ENCODE measurements at places on chromosomes 1 and 21.

GRCh38 chr1:178630417-178630816 lies 94.6 kb upstream of the RALGPS2 start:
- no peak for DNase-seq

- DNase-seq = no peak
Observed at GRCh38 chr1:197466813-197467212, 198.8 kb downstream of the CRB1 start.

DNA sequence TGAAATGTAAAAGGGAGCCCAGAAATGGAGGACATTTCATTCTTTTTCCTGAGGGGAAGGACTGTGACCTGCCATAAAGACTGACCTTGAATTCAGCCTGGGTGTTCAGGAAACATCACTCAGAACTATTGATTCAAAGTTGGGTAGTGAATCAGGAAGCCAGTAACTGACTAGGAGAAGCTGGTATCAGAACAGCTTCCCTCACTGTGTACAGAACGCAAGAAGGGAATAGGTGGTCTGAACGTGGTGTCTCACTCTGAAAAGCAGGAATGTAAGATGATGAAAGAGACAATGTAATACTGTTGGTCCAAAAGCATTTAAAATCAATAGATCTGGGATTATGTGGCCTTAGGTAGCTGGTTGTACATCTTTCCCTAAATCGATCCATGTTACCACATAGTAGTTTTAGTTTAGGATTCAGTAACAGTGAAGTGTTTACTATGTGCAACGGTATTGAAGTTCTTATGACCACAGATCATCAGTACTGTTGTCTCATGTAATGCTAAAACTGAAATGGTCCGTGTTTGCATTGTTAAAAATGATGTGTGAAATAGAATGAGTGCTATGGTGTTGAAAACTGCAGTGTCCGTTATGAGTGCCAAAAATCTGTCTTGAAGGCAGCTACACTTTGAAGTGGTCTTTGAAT lies 2.9 kb downstream of the RGS2 start:
- DNase-seq = no peak

DNA sequence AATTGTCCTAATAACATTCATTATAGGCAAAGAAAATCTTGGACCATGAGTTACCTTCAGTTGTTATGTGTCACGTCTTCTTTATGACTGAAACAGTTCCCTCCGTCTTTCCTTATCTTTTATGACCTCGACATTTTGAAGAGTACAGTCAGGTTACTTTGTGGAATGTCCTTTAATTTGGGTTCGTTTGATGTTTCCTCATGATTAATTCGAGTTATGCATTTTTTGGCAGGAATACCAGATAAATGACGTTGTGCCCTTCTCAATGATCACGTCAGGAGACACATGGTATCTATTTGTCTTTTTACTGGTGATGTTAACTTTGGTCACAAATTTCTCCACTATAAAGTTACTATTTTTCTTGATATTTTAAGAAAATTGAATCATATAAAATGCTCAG lies 17.3 kb upstream of the KLF17 start:
- DNase-seq = no peak

- DNase-seq = no peak
Observed at GRCh38 chr1:43558346-43558841, 27.7 kb downstream of the PTPRF start.

- no peak for DNase-seq
Observed at GRCh38 chr1:117770981-117771531, 158.4 kb downstream of the GDAP2 start.

- no peak for DNase-seq
Observed at GRCh38 chr1:57517587-57518374, 93.9 kb upstream of the DAB1 start.

- DNase-seq = no peak
Observed at GRCh38 chr1:8065369-8065768, 39.3 kb upstream of the ERRFI1 start.

GRCh38 chr1:37596182-37596667 lies 488 bp upstream of the GNL2 start:
- no peak for DNase-seq

- no peak for DNase-seq
Observed at GRCh38 chr1:68703921-68704354, 207.1 kb upstream of the DEPDC1 start.

DNA sequence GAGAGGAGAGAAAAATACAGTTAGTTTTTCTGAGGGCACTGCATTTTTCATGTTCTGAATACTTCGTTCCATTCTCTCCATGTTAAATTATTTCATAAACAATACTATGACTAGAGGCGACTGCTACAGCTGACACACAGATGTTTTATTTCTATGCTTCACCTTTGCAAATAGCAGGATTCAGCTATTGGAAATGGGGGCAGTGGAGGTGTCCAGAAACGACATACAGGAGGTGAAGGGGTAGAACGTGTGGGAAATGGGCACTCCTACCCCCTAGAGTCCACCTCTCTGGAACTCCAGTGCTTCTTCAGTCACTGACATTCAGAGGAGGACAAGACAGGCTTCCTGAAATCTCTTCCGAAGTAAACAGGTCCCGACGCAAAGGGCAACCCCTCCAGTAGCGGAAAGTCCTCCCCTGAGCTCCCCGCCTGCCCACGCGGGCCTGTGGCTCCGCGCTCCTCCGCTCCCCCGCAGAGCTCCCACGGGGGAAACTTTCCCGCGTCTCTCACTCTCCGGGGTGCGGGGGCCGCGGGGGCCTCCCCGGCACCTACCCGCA lies 480 bp downstream of the DPYD start:
- DNase-seq = no peak

- peak; percentile 25 for DNase-seq
Observed at GRCh38 chr1:169044296-169044695, 62.2 kb upstream of the ATP1B1 start.

DNA sequence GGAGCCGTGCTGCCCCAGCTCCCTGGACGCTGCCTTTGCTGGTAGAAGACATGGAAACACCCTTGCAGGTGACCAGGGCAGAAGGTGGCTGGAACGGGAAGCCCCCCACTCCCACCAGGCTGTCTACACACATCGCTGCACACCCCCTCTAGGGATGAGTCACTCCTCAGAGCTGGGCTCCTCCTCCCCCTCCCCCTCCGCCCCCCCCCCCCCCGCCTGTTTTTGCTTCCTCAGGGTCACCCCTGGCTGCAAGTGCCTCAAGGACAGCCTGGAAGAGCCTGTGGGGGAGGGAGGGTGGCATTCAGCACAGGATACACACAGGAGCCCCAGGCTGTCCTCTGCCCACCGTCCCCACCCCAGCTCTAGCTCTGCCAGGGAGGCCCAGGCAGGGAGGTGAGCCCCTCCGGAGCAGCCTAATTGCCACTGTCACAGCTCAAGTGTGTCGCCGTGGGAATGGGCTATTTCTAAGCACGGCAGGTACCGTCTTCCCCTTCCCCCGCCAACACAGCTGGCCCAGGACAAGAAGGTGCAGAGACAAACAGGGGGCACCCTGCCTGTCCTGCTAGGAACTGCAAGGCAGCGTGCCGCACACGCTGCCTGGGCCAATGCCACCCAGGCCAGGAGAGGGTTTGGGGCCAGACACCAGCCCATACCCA lies 2.5 kb downstream of the FNDC10 start:
- DNase-seq = no peak

- DNase-seq = no peak
Observed at GRCh38 chr1:231311720-231312431, 25.8 kb downstream of the EXOC8 start.

- no peak for DNase-seq
Observed at GRCh38 chr1:207951652-207952051, 40.7 kb upstream of the CD34 start.

DNA sequence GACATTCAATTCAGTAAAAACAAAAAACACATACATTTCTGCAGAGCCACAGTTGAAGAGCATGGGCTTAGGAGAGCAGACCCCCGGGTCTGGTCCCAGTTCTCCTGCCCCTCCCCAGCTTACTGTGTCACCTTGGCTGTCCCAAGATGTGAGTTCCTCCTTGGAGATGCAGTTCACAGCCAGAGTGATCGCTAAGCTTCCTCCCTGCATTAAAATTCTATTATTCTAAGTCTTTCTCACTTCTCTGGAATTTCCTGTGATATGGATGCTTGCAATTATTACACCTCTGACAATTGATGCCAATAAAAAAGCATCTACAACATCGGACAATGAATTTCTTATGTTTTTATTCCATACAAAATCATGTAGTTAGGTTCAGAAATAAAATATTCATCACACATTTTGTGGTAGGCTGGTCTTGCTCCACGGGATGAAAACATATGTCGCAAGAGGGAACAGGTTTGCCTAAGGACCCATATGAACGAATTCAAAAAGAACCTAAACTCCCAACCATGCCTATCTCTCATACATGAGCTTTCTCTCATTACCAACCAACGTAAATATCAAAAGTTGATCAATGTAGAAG lies 328.5 kb upstream of the RUNX1 start:
- DNase-seq = no peak

GRCh38 chr1:231616667-231617066 lies 9.9 kb upstream of the DISC1 start:
- DNase-seq = no peak

DNA sequence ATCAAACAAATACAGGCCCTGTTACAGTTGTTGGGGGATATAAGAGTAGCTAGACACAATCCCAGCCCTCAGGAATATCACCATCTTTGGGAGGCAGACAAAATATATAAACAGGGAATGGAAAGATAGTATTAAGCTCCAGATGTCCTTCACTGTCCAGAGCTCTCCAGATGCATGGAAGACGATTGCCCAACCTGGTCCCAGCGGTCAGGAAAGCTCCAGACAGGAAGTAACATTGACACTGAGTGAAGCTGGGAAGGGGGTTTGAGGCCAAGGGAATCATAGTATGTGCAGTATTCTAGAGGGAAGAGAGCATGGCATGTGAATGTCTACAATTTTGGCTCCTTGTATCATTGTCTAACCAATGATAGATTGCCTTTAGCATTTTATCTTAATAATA lies 173.9 kb upstream of the HOOK1 start:
- DNase-seq = no peak

DNA sequence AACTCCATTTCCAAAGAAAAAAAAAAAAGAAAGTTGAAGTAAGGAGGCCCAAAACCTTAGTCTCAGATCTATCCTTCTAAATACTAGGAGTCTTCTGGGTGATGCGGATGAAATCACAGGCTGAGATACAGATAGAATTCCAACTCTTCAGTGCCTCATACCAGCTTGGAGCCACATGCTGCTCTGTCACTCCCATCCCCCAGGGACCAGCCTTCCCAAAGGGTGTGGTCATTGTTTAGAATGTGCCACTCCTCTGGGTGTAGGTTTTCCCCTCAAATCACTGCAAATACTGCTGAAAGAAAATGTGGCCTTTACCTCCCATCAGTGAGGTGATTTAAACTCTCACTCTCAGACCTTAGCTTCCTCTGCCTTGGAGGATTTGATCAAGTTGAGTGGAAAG lies 112.9 kb downstream of the CDC7 start:
- DNase-seq = no peak

DNA sequence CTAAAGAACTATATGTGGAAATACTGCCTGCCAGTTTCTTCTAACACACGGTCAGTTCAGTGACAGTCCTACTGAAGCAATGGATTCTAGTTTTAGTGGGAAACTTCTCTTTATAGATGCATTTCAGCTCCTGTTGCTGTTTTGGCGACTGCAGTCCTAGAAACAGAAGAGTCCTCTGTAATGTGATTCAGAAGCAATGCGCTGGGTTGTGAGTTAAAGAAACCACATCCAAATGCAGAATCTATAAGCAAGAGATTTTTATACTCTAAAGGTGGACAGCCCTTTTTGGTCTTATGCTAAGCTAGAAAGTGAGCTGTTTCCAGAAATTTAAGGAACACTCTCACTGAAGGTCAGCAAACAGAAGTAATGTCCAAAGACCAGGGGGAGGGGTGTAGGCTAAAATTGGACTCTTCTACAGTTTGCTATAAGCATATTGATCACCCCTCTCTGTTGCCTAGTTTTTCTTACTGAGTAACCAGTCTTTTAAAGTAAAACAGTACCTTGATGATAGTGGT lies 30.8 kb downstream of the DUSP10 start:
- no peak for DNase-seq

DNA sequence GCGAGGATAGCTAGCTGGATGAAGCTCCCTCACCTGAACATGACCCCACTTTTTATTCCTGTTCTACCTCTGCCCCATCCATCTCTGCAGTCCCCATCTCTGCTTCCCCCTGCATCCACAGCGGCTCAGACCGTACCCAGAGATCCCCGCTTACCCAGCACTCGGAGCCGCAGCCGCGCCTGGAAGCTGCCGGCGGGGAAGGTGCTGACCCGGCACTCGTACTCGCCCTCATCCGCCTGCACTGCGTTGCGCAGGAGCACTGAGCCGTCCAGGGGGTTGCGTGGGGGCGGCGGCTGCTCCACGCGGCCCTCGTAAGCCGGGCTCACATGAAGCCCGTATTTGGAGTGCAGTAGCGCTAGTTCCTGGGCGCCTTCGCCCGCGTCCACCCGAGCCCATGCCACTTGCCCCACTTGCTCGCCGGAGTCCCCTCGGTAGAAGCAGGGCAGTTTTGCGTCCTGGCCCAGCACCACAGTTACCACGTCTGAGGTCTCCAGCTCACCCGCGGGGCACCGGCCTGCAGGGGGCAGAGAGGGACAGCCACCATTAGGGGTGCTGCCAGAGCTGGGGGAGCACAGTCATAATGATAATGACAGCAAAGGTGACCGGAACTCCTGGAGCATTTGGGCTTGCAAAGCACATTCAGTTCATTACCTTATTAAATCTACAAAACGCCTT lies 9.8 kb downstream of the NECTIN4 start:
- no peak for DNase-seq

DNA sequence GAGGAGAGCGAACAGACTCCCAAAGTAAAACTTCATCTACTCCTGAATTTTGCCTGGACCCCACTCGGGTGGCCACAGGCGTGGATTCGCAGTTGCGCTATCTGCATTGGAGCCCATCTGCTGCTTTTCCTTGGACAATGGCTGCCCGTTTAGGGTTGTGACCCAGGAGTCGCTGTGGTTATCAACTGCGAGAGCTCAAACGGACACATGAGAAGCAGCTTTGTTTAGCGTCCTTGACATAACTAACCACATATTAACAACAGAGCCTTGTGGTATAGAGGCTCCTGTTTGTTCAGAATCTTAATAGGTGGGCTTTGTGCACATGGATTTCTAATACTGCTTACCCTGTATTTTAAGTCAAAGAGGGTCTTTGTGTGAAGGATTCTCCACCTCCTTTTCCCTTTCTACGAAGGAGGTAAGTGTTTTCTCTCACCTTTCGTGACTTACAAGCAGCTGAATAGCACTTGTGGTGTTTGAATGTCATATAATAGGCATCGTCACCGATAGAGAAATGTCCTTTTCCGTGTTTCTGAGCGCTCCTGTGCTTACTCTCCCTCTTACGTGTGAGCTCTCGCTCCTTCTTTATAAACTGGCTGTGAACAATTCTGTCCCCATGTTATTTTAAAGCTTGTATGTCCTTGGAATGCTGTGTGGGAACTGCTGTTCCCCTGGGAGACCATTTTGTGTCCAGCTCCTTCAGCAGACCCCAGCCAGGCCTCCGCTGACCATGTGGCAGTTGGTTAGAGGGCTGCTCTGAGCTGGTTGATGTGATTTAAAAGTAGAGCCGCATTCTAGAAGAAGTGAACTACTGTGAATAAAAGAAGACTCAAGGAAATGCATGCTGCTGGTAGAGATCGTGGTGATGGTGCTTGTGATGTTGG lies 441.4 kb downstream of the RPS6KC1 start:
- DNase-seq = no peak
